Stimulated activated CD4-positive, alpha-beta T cell treated with anti-CD3 and anti-CD28 coated beads, Interleukin-12 subunit alpha, Interleukin-12 subunit beta, amount 100 ng/mL, for 48 hours (primary cell): ENCODE measurements at places on chromosomes 3 and 15.
A peak's percentile ranks its signal among the peaks of the same experiment; 100 is the strongest.

GRCh38 chr3:159637883-159638542 lies 350.6 kb upstream of the IL12A start:
- DNase-seq, result no peak

GRCh38 chr3:102790747-102791325 lies 356.0 kb downstream of the ZPLD1 start:
- DNase-seq, result no peak

DNA sequence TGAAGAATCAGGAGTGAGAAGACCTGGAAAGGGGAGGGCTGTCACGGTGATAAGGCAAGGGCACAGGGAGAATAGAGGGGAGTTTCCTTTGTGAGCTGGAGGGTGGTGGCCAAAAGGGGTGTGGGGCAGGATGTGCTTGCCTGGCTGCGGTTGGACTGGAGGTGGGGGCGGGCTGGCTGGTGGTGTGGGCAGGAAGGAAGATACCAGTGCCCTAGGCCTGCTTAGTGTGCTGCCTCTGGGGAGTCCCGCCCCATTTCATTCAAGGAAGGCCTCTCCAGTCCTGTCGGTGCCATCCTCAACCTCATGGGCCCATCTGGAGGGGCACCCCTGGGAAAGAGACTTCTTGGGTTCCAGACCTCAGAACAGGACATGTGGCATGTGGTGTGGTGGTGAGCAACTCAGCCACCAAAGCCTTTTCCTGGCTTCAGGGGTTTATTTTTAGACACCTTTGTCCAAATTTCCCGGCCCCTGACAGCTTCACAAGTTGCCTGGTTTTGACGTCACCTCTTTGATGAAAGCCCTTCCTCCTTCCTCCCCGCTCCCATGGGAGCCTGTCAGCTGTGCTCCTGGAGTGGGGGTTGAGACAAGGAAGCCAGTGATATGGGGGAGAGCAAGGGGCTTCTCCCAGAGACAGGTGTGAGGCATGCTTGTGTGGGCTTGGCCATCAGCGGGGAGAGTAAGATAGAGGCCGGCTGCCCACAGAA lies 15.6 kb downstream of the TEX264 start:
- DNase-seq, result peak; percentile 64

GRCh38 chr3:25155652-25156471 lies 272.2 kb upstream of the RARB start:
- DNase-seq, result no peak

DNA sequence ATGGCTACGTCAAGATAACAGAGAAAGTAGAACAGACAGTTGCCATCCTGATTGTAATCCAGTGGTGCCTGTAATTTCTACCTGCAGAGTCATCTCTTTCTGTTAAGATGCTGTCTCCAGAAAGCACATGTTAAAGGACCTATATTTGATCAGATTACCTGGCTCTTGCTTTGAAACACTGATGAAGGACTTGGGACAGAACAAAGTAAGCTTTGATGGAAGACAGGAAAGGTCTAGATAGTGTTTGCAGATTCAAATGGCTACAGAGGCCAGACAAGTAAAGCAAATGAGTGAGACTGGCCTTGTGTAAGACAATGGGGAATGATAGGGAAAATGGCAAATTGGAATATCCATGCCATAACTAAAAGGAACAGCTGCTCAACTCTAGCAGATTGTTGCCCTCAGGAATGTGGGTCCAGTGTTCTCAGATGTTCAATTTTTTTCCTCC lies 1.8 kb upstream of the GSK3B start:
- DNase-seq, result no peak

DNA sequence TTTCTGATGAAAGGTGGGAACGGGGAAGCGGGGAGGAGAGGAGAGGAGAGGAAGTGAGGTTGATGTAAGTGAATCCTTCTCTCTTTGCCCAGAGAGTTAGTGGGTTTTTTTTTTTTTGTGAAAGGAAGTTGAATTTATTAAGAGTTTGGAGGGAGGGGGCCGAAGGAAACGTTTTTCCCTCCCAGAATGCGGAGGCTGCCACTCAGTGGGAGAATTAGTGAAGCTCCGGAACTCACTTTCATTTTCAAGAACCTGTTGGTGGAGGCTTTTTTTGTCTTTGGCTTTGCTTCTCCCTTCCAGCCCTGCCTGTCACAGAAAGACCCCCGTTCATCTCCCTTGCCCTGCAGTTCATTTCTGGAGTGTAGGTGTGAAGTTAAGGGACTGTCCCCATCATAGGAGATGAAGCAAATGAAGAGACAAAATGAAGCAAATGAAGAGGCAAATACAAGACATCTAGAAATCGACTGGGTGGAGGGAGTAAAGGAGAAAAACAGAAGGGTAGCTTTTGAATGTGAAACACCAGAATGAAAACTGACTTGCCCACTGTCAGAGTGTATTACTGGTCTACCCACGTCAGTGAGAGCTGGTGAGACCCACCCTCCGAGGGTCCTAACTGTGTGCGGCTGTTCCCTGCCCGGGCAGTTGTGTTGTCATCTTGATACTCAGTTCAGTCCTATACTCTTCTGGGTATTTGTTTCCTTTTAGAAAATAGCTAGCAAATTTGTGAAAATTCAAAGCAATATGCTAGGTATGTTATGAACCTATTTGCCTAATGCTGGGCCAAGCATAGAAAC lies 91.5 kb downstream of the ITPR1 start:
- DNase-seq, result no peak

DNA sequence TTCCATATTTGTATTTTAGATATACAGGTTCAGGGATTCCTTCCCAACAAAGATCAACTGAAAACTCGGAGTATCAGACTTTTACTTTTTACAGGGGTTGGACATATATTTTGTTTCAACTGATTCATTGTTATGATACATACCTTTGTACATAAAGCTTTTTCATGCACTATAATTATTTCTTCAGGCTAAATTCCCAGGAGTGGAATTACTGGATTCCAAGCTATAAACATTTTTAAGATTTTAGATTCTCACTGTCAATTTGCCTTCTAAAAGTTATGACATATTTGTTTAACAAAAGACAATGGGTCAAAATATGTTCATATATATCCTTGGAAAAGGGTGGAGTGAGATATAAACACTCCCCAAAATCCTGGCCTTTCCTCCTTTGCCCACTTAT lies 449.0 kb downstream of the PDCD6IP start:
- DNase-seq, result no peak

- no peak for DNase-seq
These were observed 176.6 kb downstream of the VGLL3 start for GRCh38 chr3:86814321-86814720.

GRCh38 chr3:14925729-14926591 lies 21.4 kb upstream of the NR2C2 start:
- peak; percentile 32 for DNase-seq

DNA sequence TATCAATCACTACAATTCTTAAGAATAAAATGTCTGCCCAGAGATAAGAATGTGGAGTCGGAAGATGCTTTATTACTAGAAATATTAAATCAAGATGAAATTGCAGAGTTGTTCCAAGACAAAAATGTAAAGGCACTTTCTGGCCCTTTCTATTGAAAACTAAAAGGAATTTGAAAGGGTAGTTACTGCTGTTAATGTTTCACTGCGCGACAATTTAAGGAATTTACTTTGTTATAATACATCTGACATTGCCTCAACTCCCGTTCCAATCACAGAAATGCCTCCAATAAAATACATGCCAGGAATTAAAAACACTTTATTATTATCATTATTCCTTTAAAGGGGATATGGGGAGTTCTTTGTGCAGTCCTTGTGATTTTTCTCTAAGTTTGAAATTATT lies 26.4 kb downstream of the RSL24D1 start:
- DNase-seq, result no peak

- DNase-seq, result no peak
These were observed 485.0 kb upstream of the ATP11B start for GRCh38 chr3:182308328-182308727.

GRCh38 chr3:137738710-137739109 lies 25.4 kb upstream of the SOX14 start:
- DNase-seq, result no peak

DNA sequence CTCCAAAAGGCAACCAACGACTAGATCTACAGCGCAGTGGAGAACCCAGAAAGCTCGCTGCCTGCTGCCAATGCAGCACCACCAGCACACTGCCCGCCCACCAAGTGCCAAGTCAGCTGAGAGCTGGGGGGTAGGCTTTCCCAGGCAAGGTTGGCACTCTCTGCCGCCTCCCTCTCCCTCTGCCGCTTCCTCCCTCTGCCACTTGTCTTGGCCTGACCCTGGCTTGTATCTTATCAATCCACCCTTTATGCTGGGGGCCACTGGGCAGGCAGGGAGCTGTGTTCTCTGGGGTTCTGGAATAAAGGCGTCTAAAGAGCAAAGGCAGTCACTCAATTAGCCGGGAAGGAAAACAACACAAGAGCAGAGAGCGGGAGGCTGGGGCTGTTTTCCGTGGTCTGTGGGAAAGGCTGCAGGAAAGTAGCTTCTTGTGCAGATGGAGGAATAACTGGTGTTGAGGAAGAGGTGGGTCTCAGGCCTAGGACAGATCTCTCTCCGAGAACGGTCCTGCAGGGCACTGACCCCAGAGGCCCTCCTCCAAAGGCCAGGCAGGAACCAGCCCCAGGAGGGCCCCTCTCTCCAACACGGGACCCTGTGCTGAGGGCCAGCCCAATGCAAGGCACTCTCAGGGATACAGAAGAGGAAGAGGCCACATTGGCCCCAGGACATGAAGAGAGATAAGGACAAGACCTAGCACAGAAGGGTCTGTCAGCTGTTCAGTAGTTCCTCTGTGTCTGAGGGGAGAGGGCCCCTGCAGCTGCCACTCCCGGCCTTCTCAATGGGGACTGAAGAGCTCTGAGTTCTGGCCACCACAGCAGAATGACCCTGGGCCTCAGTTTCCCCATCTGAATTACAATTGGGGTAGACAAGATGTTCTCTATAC lies 30.8 kb downstream of the ACSBG1 start:
- DNase-seq, result no peak

GRCh38 chr3:171261487-171261886 lies 198.7 kb downstream of the TNIK start:
- DNase-seq, result no peak

- DNase-seq, result no peak
These were observed 232.3 kb upstream of the MRPL3 start for GRCh38 chr3:131735116-131735515.

GRCh38 chr3:77563012-77563411 lies 523.1 kb downstream of the ROBO2 start:
- DNase-seq, result no peak

DNA sequence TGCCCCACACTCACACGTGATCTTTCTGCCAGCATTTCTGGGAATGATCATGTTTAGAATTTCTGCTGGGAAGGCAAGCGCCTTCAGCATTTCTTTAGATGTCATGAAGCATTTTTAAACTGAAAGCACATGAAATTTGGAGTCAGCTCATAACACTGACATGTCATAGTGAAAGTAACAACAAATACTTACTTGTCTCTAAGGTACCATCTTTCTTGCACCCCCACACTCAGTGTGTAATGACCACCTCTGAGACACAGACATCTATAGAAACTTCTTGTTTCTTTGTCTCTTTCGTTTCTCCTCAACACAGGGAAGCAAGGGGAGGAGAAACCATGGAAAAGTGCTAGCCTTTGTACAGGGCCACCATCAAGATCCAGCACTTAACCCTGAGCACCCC lies 171.7 kb downstream of the RORA start:
- no peak for DNase-seq

- DNase-seq, result no peak
These were observed 30.2 kb downstream of the RNU5B-1 start for GRCh38 chr15:65334586-65335231.

DNA sequence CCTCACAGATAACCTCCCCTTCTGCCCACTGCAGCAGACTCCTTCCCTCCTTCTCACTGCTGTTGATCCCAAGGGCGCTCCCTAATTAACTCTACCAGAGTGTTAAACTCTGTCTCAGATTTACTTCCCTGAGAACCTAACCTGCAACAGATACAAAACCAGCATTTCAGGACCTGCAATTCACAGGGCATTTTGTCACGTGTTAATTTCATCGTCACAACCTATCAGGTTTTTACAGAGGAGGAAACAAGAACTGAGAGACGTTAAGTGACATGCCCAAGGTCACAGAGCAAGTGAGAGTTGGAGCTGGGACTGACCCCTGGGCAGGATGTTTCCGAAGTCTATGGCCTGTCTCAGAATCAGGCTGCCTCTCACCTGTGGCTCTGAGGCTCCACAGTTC lies 223.9 kb downstream of the UACA start:
- no peak for DNase-seq

DNA sequence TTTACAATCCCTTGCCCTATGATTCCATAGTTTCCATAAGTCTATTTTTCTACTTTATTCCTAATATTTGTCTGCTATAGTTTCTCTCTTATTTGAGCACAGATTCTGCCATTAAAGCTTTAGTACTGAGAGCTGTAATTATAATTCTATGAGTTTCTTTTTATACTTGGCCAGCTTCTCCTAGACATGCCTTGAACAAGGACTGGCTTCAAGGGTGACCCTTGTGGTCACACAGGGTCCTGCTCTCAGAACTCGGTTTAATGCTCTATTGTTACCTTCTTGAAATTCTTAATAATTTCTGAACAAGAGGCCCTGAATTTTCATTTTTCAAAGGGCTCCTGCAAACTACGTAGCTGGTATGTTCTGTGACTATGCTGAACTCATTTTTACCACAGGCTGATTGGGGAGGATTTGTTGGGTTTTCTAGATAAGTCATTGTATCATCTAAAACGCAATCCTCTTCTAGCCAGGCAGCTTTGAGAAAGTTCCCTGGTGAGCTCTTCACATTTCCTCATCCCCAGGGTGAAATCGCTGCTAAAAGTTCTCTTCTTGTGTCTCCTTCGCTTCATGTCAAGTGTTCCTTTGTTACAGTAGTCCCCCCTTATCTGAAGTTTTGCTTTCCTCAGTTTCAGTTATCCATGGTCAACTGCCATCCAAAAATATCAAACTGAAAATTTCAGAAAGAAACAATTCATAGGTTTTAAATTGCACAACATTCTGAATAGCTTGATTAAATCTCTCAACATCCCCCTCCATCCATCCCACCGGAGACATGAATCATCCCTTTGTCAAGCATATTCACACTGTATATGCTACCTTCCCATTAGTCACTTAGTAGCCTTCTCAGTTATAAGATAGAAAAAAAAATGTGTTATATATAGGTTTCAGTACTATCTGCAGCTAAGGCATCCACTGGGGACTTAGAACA lies 12.6 kb upstream of the PLCL2 start:
- DNase-seq, result no peak

DNA sequence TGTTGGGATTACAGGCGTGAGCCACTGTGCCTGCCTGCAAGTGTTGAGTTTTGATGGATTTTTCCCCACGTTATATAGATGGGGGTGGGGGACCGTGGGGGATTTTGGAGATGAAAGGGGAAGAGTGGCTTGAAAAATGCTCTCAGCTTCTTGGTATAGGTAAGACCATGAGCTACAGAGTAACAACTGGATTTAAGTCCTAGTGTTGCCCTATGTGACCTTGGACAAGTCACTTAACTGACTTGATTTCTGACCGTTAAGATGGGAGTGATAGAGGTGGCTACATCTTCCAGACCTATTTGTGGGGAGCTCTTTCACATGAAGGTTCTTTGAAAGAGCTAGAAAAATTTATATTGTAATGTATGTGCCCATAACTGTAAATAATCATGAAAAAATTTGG lies 13.3 kb downstream of the TRIM71 start:
- no peak for DNase-seq

GRCh38 chr3:63304421-63304820 lies 26.3 kb downstream of the SYNPR start:
- no peak for DNase-seq
